ENCODE measurements at places on chromosomes 7 and 10.

- DNase-seq: no peak
These were observed 147.4 kb upstream of the PRSS58 start for GRCh38 chr7:142405122-142405765.

GRCh38 chr10:22816298-22816653 is 101.9 kb upstream of the PIP4K2A start:
- DNase-seq: no peak

DNA sequence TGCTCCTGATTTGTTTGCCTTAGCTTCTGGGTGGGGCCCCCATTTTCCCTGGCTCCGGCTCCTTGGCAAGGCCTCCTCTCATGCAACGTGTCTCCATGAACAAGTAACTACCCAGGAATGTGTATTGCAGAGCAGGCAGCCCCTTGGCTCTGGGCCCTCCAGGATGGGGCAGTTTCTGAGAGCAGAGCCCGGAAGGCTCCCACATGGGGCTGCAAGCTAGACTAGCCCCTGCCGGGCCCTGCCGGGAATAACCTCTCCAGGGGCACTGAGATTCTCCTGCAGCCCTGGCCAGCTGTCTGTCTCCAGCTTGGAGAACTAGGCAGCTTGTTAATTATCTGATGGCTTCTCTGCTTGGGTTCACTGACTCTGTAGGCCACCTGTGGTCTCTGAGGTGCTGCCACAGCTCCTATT is 184.0 kb upstream of the INHBA start:
- DNase-seq: peak; percentile 52

GRCh38 chr7:158424011-158424410 is 163.6 kb downstream of the PTPRN2 start:
- no peak for DNase-seq

Data from smooth muscle cell of the brain vasculature (primary cell).